ENCODE measurements at places on chromosomes 5 and 9.

DNA sequence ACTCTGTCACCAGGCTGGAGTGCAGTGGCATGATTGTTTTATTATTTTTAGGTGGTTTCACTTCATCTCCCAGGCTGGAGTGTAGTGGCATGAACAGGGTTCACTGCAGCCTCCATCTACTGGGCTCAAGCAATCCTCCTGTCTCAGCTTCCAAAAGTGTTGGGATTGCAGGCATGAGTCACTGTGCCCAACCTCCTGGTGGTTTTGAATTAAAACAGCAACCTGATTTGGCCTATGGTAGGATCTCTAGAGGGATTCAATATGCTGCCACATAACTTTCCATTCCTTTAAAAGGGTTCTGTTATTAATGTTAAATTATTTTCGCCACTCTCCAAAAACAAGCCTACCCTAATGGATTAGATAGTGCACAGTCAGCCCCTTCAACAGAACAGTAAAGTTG is 9.9 kb upstream of the HSPA4 start:
- DNase-seq = no peak

DNA sequence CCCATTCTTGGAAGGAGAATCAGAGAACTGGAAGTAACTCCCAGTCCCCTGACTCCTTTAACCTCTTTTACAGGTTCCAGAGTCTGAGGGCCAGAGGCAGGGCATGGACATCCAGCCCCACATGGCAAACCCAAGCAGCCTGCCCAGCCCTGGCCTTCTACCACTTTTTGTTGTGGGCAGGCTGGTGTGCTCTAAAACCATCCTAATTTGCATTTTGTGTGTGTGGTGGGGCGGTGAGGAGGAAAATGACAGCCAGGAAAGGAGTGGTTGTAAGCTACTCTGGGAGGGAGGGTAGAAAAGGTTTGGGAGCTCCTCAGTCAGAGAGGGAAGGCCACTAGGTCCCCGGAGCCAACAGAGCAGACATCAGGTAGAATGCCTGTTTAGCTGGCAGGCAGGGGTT is 90.6 kb downstream of the PSD2 start:
- DNase-seq = no peak

GRCh38 chr9:133787754-133788025 is 49.5 kb upstream of the SARDH start:
- DNase-seq = no peak

DNA sequence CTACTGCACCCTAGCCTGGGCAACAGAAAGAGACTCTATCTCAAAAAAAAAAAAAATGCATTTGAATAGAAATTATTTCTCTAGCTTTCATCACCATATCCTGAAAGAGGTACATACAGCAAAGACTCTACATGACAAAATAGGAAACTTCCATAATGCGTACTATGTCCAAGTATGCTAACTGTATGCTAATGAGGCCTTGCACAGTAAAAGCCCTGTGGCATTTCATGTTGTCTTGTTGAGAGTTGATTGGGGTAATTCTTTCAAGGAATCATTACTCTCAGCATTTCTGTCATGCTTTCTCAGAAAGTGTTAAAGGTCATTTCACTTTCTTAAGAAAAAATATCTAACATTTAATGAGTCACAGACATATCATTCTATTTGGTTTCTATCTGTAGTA is 393.4 kb downstream of the CTNND2 start:
- DNase-seq = no peak
